Aorta (tissue), 5 donors: ENCODE measurements at places on chromosomes 7 and 10. TPM values are rescaled to one million over a fixed set of nuclear protein-coding genes. Genes with fewer than 3 reads are reported as not detected.

DNA sequence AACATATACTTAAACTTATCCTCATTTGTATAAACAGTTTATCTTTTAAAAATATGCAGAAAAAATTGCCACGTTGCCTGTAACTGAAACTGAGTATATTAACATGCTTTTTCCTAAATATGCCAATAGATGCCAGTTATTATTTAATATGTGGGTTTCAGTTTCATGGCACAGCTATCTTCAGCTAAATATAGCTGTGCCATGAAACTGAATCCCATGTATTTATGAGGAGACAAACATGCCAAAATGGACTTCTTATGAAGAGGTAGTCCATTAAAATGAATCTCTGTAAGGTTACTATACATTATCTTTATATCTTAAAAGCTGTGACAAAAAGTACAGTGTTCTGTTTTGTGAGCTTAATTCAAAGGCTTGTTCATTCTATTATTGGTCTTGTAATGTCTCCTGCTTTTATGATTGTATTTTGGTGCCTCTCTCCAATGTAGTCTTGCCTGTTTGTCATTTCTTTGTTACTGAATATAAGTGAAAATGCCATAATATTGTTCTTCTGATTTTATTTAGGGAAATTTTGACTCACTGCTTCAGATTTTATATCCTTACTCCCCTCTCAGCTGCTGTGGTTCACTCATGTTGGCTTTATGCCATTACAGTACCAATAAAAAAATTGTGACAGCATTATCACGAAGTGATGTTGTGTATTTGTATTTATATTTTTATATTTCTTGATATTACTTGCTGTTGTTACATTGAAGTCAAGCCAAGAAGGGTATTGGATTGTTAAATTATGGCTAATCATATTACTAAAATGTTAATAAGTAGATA lies 34.3 kb upstream of the CACNA2D1 start:
- DNase-seq = no peak

DNA sequence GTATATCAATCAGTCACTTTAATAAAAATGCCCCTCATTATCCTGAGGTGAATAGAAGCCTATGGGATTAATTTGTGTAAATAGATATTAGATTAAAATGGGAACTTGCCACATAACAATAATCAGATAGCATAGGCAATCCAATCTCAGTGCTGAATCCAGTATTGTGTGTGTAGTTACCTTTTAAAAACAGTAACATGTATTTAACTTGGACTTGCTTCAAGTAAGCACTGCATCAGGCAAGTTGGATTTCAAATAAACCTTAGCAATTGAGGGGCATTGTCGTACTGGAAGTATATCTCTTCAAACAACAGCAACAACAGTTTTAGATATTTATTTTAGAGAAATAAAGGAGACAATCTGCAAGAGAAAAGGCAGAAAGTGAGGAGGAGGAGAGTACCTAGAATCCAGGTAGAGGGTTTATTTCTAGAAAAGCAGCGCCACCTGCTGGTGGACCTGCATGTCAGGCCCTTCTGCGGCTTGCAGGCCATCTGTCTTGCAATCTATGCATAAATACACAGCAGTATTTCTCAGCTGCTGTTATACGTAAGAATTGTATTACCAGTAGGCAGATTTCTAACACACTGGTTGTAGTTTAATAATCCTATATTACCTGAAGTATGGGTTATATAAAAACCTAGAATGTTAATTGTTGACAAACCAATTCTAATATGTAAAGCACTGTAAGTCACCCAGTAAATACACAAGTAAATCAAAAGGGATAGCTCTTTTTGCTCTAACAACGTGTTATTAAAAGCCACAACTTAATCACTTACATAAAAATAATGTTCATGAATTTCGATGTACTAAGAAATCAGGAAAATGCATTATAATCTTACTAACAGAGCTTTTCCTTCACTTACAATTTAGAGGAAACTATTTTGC lies 652.8 kb downstream of the KCNMA1 start:
- peak; percentile 86 for DNase-seq

- DNase-seq = peak; percentile 87
Measured at GRCh38 chr7:76358011-76358480, 745 bp downstream of the YWHAG start.

- no peak for DNase-seq
Measured at GRCh38 chr10:7264313-7264756, 146.5 kb downstream of the SFMBT2 start.

DNA sequence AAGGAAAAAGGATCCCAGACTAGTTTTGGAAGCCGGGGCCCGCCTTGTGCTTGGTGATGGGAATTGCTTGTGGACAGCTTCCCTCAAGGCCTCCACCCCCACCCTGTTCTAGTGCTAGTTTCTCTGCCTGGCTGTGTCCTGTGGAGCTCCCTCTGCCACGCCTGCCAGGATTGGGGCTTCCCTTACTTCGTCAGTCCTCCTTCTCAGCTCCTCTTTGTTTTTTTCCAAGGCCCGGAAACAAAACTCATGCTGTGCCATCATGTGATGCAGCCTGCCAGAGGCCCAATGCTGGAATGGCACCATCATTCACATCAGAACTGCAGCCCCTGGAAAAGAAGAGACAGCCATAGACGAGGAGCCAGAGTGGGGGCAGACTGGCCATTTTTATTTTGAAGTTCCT lies 11.2 kb downstream of the YKT6 start:
- DNase-seq = peak; percentile 12

GRCh38 chr10:82335831-82336230 lies 460.8 kb downstream of the NRG3 start:
- no peak for DNase-seq

GRCh38 chr7:3721422-3721821 lies 420.4 kb downstream of the SDK1 start:
- no peak for DNase-seq

DNA sequence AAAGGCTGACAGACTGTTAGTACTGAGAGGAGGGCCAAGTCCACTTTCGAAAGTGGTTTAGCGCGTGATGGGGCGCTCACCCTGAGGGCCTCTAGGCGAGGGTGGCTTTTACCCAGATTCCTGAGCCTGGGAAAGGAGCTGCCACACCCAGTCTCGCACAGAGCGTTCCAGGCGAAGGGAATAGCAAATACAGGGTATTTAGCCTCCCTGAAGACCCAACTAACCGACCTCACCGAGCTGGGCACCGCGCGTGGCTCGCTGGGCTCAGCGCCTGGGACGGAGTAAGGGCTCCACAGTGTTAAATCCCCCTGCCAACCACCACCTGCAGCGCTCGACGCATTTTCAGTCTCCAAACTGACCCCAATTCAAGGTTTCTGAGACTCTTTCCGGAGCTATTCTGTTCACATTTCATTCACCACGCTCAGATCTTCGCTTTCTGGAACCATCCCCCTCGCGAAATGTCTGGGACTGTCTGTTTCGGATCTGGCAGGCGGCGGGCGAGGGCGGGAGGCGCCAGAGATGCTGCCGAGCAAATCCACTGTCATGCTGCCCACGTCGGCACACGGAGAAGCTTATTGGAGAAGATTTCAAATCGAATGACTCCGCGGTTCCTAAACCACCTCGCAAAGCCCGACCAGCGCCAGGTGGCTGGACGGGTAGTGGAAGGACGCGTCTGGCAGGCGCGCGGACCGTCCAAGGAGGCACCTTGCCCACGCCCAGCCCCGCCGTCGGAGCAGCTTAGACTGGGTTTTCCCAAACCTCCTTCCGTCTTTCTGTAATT lies 1.4 kb upstream of the OSBPL3 start:
- peak; percentile 74 for DNase-seq

STOX1 gene
- total RNA-seq = 0.27 TPM

CALML3 gene
- total RNA-seq = not detected
